T-cell (primary cell): ENCODE measurements at places on chromosomes 7 and 10. TPM values are rescaled to one million over a fixed set of nuclear protein-coding genes. Genes with fewer than 3 reads are reported as not detected.

The ADCY1 gene
- total RNA-seq, result 0.07 TPM

The LIPJ gene
- not detected for total RNA-seq

The BHLHA15 gene
- total RNA-seq, result not detected

The FAM25G gene
- not detected for total RNA-seq

DNA sequence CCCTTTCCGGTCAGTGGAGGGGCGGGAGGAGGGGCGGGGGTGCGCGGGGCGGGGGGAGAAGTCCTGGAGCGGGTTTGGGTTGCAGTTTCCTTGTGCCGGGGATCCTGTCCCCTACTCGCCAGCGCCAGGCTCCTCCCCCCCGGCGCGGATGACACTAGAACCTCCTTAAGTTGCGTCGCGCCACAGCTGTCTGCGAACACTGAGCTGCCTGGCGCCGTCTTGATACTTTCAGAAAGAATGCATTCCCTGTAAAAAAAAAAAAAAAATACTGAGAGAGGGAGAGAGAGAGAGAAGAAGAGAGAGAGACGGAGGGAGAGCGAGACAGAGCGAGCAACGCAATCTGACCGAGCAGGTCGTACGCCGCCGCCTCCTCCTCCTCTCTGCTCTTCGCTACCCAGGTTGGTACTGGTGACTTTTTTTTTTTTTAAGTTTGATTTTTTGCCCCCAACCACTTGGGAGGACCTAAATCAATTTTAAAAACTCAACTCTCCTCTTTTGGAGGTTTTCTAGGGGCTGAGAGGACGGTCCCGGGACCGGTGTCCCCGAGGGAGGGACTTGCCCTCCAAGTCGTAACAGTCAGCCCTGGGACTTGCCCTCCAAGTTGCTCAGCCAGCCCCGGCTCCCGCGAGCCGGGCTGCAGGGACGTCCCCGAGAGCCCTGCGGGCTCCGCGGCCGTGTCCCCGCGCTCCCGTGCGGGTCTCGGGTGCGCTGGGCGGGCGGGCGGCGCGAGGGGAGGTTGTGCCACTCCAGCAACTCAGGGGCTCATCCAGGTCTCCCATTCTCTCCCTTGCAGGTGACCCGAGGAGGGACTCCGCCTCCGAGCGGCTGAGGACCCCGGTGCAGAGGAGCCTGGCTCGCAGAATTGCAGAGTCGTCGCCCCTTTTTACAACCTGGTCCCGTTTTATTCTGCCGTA lies at the start of gene GATA3:
TSS of gene GATA3 (plus strand) at position 195 of the 914 bp plus-strand sequence. CDS start 968 bp downstream, outside the sequence.
- DNase-seq, result peak; percentile 77

DNA sequence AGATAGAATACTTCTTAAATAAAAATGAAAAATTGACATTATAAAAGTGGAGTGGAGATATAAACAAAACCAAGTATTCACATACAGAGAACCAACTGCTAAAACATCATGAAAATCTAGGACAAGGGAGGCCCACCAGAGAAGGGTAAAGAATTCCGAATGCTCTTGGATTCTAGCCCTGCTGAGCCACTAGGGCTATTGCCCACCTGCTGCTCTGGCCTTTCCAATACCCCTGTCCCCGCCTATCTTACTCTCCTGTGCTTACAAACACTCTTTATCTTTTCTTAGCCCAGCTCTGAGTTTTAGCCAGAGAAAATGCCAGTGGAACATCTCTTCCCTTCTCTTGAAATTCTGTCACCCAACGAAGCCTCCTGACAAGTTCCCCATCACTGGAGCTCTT lies 100.3 kb downstream of the MACC1 start:
- DNase-seq, result no peak

DNA sequence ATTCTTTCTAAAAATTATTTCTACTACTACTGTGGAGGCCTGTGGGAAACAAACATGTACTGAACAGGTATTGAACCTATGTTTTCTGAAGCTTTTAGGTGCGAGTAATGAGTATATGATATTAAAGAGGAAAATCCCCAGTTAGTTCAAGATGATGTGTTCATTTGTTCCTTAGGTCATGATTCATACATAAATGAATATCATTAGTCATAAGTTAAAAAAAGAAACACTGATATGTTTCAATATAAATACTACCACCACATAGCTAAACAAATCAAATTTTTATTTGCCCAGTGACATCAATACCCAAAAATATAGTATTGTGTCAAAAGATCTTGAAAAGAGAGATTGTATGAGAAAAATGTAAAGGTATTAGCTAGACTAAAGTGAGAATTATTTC lies 210.7 kb upstream of the GNAI1 start:
- no peak for DNase-seq

- peak; percentile 57 for DNase-seq
Measured at GRCh38 chr10:120942806-120943413, 91.7 kb downstream of the WDR11 start.

DNA sequence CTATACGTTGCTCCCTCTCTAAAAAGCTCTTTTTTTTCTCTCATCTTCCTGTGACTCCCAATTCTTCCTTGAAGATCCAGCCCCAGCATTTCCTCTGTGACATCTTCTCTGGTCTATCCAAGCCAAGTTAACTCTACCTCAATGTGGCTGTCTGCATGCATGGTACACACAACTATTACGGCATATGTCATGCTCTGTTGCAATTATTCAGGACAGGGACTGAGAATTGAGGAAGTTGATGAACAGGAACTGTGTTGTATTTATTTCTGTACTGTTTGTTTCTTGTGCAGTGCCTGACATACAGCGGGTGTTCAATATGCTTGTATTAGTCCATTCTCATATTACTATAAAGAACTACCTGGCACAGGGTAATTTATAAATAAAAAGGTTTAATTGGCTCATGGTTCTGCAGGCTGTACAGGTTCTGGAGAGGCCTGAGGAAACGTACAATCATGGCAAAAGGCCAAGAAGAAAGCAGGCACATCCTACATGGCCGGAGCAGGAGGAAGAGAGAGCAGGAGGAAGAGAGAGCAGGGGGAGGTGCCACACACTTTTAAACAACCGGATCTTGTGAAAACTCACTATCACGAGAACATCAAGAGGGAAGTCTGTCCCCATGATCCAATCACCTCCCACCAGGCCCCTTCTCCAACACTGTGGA lies 6.3 kb downstream of the TRPV5 start:
- no peak for DNase-seq

DNA sequence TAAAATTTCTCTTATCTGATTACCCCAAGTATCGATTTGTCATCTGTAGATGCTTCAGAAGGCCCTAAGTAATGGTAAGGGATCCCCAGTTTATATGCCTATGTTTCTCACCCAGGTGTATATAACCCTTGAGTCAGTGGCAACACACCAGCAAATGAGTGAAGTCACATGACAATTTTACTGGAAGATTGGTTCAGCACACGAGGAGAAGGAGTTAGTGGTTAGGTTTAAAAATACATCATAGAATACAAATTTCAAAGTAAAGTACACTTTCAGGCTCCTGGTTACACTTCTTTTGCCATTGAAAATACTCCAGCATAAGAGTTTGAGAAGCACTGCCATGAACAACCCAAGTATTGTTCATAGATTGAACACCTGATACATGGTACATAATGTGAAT lies 29.7 kb upstream of the CAPZA2 start:
- DNase-seq, result no peak

- DNase-seq, result no peak
Measured at GRCh38 chr7:108073305-108074070, 56.7 kb downstream of the LAMB4 start.

DNA sequence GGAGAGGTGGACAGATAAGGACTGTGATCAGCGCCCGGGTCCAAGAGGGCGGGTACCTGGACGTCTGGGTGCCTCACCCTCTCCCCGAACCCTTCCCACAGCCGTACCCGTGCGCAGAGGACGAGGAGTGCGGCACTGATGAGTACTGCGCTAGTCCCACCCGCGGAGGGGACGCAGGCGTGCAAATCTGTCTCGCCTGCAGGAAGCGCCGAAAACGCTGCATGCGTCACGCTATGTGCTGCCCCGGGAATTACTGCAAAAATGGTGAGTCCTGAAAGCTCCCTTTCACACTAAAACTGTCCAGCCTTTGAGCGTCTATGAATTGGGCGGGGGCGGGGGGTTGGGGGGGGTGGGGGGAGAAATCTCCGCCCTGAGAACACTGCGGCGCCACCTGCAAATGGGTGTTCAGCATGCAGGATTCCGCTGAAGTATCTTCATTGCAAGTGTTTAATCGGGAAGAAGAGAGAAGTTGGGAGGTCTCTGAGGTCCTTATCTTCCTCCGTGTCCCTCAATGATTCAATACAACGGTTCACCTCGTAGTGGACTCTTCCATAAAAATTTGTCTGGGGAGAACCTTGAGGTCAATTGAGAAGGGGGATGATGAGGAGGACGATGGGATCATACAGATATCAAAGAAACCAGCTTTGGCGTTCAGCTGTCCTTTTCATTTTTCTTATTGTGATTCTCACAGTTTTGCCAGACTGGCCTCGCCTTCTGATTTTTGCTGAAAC lies 906 bp downstream of the DKK1 start:
- no peak for DNase-seq

DNA sequence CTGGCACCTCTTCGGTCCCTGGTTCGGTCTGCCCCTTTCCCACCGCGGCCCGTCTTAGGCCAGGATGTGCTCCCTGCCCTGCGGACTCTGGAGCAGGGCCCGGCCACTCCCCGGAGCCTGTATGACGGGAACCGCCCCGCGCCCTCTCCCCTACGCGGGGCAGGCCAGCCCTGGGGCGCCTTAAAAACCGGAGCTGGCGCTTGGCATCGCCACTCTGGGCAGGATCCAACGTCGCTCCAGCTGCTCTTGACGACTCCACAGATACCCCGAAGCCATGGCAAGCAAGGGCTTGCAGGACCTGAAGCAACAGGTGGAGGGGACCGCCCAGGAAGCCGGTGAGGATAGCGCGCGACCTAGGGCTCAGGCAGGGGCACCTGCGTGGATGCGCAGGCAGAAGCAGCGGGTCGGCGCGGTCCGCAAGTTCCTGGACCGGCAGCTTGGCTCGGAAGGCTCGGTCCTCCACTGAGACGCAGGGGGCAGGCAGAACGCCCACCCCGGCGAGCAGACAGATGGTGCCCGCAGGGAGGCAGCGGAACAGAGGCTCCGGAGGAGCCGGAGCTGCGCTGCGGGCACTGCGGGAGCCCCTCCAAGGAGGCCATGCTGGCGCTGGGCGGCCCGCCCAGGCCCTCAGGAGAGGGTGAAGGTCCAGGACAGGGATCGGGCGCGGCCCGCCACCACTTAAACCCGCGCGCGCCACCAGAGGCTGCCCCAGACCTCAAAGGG lies at the start of gene ADIRF:
TSS of gene ADIRF (plus strand) at position 212 of the 723 bp plus-strand sequence. CDS start at position 275, 63 bp downstream.
- DNase-seq, result no peak

GRCh38 chr10:10938676-10939075 lies 79.0 kb upstream of the CELF2 start:
- DNase-seq, result no peak

DNA sequence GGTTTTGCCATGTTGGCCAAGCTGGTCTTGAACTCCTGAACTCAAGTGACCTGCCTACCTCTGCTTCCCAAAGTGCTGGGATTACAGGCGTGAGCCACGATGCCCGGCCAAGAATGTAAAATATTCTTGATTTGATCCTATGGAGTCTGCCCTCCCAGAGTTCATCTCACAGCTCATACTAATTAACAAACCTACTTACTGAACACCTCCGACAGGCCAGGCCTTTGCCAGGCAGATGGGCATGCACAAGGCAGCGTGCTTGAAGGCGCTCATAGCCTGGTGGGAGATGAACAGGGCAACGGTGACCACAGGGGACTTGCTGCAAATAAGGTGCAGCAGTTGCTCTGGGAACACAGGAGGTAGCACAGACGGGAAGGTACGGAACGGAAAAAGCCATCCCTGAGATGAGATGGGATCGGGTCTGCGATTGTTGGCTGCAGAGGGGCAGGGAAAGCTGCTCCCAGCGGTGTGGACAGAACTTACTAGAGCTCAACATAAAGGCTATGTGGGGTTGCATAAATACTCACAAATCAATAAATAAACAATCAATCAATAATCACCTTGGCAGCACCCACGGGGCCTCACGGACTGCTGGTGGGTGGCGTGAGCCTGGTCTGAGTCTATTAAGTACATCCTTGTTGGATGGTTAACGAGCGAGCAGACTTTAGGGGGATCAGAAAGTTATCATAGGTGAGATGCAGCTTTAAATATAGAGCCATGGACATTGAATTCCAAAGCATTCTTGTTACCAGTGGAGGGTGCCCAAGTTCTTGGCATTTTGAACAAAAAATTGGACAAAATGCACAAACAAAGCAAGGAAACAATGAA lies 4.7 kb downstream of the ACBD7 start:
- no peak for DNase-seq

- DNase-seq, result no peak
Measured at GRCh38 chr10:59894114-59894513, 12.2 kb downstream of the CCDC6 start.

GRCh38 chr7:68888971-68889385 lies 709.3 kb upstream of the AUTS2 start:
- DNase-seq, result no peak
